ENCODE measurements at places on chromosomes 7 and 10.

GRCh38 chr7:128879939-128880746 is 17.5 kb downstream of the ATP6V1F start:
- DNase-seq: no peak

GRCh38 chr7:151833691-151834090 is 43.2 kb downstream of the PRKAG2 start:
- no peak for DNase-seq

- DNase-seq: no peak
Observed at GRCh38 chr7:156764016-156764669, 123.6 kb downstream of the RNF32 start.

GRCh38 chr10:21650353-21650752 is 116.3 kb downstream of the MLLT10 start:
- DNase-seq: no peak

DNA sequence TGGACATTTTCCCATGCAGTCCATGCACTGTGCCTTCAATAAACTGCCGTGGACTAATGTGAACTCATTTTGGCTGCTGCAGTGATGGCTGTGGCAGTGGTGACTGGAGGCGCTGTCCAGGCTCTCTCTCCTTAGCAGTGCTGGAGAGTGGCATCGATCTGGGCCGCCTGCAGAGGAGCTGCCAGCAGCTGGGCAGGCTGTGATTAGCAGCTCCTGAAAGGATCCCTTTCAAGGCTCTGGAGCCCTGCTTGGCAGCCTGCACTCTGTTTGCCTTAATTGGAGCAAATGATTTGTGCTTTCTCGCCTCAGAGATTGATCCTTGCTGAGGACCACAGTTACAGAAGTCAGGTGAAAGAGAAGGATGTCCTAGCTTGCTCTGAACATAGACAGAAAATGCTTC is 130.1 kb upstream of the VWC2 start:
- DNase-seq: no peak

DNA sequence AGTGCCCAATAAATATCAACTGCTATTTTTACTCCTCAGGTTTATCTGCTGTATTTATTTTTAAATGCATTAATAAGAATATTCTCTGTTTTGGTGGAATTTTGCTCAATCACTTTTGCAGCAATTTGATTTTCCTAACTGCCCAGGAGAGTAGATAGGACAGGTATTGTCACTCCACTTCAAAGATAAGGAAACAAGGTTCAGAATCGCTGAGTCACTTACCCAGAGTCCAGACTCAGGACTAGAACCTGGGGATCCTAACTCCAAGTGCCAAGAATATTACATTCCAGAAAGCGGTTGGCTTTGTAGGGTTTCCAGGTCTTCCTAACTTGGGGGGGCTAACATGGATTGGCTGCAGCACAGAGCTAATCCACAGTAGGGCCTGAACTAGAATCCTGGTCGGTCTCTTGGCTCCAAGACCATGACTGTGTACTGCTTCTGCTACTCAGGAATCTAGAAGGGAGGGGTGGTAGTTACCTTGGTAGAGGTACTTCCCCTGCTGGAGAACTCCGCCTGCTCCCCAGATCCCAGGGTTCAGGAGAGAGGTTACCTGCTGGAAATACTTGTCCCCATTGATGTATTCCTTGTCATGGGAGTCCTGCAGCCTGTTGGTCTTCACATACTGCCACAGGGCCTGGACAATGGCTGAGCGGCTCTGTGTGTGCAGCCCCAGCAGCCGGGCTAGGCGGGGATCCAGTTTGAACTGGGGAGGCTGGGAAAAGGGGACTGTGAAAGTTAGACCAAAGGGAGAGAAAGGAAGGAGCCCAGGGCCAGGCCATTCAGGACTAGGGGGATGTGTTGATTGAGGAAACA is 7.3 kb downstream of the SMARCD3 start:
- DNase-seq: no peak

DNA sequence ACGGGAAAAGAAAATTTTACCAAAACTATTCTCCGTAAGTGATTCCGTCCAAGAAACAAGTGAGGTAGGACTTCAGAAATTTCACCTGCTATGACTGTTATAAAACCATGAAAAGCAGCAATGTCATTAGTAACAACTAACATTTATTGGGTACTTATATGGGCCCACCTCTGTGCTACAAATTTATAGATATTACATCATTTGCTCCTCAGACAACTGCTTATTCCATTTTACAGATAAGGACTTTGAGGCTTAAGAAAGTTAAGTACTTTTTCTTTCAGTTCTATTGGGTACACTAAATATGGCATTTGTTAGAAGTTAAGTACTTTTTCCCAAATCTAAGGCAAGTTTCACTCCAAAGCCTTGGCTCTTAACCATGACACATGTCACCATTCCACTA is 36.3 kb downstream of the HACD1 start:
- DNase-seq: no peak

DNA sequence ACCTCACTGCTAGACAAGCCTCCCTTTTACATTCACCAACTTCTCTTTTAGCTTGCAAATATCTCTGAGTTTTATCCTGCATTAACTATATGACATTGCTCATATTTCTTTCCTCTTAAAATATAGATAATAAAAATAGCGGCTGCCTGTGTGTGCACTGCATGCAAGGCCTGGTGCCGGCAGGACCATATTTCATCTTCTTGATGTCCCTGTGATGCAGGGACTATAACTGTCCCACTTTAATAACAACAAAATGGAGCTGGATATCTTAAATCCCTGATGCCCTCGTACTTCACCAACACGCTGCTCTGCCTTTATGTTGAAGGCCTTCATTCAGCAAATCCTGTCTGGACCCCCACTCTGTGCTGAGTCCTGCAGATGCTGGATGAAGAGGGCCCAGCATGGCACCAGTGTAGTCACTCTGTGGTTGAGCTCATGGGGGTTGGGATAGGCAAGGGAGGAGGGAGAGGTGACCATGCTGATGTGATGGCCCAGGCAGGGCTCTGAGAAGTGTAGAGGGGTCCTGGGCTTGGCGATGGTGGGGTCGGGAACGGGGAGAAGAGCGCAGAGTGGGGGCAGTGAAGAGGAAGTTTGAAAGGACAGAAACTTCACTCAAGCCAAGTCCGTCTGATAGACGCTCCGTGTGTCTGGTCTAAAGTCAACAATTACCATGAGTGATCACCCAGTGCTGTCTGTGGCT is 40.4 kb downstream of the C10orf90 start:
- DNase-seq: no peak

DNA sequence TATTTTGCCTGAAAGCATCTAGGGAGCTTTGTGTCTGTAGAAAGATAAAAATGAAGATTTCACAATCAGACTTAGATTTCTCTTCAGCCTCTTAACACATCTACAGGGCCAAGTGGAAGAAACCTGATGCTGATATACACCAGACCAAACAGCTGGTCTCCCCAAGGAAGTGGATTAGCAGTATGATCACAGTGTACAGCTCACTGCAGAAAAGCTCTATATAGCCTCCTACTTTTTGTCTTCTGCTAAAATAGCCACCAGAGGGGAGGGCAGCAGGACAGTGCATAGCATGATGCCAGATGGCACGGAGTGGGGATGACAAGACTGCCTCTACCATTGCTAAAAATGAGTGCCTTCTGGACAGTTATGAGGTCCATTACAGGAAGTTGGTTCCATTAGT is 16.0 kb downstream of the FAM13C start:
- no peak for DNase-seq

- DNase-seq: no peak
Observed at GRCh38 chr10:128173386-128173785, 47.2 kb upstream of the MKI67 start.

DNA sequence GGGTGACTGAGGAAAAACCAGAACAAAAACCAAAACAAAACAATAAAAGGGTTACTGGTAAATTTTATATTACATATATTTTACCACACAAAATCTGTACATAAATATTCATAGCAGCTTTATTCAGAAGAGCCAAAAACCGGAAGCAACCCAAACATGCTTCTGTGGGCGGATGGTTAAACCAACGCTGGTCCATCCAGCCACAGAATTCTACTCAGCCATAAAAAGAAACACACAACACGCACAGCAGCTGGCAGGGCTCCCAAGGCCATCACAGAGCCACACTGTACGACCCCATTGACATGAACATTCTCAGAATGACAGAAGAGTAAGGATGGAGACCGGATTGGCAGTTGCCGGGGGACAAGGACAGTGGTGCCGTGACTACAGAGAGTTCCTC is 83.6 kb downstream of the PROSER2 start:
- DNase-seq: no peak

GRCh38 chr10:16699435-16700057 is 117.7 kb downstream of the RSU1 start:
- no peak for DNase-seq

GRCh38 chr7:23600236-23600635 is 3.1 kb downstream of the CCDC126 start:
- no peak for DNase-seq

- no peak for DNase-seq
Observed at GRCh38 chr7:75640201-75640600, 98.5 kb downstream of the HIP1 start.

DNA sequence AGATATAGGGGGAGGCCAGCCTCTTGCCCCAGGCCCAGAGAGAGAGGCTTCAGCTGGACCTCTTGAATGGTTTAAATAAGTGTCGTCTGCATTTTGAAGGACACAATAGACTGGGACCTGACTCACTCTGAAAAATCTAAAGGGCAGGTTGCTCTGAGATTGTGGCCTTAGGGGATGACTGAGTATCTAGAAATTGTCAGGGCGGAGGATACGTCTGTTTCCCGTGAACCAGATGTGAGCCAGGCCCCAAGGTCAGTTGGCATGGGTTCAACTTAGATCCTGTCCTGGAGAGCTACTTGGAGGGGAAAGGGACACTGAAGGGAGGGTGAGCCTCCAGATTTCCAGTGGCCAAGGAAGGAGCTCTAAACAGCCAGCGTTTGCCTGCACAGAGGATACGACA is 110.2 kb downstream of the CHN2 start:
- DNase-seq: no peak

- DNase-seq: no peak
Observed at GRCh38 chr7:49580000-49580399, 193.4 kb upstream of the VWC2 start.

DNA sequence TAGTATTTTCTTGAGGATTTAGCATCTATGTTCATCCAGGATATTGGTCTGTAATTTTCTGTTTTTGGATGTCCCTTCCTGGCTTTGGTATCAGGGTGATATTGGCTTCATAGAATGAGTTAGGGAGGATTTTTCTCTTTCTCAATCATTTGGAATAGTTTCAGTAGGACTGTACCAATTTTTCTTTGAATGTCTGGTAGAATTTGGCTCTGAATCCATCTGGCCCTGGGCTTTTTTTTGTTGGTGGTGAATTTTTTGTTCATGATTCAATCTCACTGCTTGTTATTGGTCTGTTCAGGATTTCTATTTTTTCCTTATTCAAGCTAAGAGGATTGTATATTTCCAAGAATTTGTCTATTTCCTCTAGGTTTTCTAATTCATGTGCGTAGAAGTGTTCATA is 192.7 kb downstream of the KIF20B start:
- DNase-seq: no peak

DNA sequence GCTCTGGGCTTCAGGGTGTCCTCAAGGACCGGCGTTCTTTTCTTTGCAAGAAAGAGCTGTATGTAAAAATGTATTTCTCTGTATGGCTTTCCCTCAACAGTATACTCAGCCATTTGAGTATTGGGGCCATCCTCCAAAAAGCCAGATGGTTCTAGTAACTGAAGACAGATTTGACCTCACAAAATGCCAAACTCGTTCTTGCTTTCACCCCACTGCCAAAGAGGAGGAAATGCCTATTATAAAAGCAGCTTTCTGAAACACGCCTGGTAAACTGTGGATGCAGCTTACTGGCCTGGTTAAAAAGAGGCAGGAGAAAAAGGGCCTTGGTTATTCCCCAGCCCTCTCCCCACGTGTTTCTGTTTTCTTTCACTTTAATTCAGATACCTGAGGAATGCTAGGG is 7.7 kb upstream of the HTR5A start:
- DNase-seq: no peak

DNA sequence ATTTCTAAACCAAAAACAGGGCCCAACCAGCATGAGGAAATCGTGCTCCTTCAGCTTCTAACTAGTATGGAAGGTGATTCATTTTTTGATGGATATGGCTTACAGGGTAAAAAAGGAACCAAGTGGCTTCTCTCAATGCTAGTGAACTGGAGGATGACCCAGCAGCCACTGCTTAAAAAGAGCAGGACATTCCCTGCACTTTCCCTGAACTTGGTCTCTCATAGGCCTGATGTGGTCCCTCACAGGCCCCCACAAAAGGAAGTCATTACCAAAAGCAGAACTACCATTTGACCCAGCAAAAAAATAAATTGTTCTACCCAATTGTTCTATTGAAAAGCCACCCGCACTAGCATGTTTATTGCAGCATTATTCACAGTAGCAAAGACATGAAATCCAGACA is 188.8 kb downstream of the CALN1 start:
- no peak for DNase-seq

- DNase-seq: no peak
Observed at GRCh38 chr10:69828144-69828870, 26.6 kb downstream of the COL13A1 start.

- DNase-seq: no peak
Observed at GRCh38 chr10:125547010-125547650, 135.8 kb downstream of the TEX36 start.

GRCh38 chr10:31509989-31510388 is 191.0 kb downstream of the ZEB1 start:
- no peak for DNase-seq

DNA sequence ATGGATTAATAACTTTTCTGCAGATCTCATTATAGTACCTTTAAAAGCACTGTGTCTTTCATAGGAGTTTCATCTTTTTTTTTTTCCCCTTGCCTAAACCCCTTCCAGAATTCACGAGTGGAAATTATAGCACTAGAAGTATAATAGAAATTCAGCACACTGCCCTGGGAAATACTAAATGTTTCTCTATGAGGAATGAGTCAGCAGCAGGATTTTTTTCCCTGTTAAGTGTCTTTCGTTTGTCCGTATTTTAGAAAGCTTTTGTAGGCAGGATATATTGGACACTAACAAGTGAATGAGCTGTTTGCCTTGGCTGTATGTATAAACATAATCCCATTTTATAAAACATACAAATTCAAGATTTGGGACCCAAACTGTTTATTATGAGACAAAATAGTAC is 105.8 kb downstream of the EXOC4 start:
- no peak for DNase-seq

- peak; percentile 6 for DNase-seq
Observed at GRCh38 chr7:33895025-33895804, 10.1 kb upstream of the BMPER start.

DNA sequence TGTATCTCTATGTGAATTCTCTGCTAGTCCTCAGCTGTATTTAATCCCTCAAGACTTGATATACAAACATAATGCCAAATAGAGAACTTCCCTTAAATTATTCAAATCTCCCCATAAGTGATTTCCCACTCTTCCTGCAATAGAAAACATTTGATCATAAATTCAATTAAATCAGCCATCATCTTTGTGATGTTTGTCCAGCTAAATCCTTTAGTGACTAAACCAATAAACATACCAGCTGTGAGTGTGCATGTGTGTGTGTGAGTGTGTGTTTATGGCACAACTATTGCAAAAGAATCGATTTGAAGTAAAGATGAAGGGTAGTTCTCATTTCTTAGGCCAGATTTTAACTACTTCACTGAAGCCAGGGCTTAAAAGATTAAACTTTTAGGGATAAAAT is 175.5 kb upstream of the FZD1 start:
- no peak for DNase-seq

- no peak for DNase-seq
Observed at GRCh38 chr7:151361193-151361959, 19.8 kb downstream of the NUB1 start.

All from hematopoietic multipotent progenitor cell treated with erythropoietin and hydrocortisone succinate and interleukin-3 and kit ligand, for 17 days (in vitro differentiated cells).